ENCODE measurements at places on chromosomes 2 and 18.

DNA sequence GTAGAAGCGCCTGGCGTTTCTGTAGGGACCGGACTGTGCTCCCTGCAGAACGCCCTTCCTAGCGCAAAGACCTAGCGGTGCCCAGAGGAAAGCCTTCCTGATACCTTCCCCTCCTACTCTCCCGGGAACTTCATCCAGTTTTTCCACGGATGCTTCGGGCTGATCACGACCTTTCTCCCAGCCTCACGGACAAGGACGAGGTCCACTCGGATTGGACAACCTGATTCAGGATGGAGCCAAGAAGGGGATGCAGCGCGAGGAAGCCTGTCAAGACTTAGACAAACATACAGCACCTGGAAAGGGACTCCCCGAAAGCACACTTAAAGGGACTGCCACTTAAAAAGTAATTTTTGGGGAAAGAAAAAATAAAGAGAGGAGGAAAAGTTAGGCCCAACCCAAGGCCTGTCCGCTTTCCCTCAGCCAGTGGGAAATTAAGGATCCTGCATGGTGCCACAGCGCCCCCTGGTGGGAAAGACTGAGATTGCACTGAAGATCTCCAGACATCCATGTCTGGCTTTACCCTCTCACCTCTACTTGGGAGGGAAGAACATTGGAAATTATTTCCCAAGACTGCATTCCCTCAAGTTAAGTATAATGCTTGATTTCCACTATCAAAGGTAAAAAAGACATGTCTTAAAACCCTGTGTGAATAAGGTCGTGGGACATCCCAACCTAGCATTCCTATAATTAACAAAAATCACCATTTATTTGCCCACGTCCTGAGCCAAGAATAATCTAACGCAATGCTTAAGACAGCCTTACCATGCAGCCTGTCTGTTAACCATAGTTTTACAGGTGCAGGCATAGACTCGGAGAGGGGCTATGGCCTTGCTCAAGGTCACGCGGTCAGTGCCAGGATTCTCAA is 13.4 kb upstream of the COPS8 start:
- peaks cover 9% of the 10 kb centered on the region for H3K36me3 ChIP-seq
- no peak overlapping the region for H3K4me3 ChIP-seq
- H3K4me1 ChIP-seq, result no peaks in the 10 kb centered on the region
- H3K27me3 ChIP-seq, result no peaks in the 10 kb centered on the region

DNA sequence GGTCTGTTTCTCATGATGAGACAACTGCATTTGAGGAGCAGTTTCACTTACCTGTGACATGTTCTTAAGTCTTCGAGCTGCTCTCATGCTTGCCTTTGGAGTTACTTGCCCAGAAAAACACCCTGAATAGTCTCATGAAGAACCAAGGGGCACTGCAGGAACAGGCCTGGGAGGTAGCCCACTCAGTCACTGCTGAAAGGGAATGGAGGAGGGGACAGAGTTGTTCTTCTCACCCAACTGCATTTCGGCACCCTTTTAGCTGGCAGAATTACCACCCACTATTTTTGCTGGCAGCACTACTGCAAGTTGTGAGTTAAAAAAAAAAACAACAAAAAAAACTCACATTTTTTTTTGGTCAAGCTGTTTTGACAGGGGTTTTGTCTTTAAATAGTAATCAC is 181.9 kb downstream of the PTPRM start:
- H3K4me3 ChIP-seq, result no peak overlapping the region
- no peaks in the 10 kb centered on the region for H3K36me3 ChIP-seq
- no peak for DNase-seq
- no peak overlapping the region for H3K27ac ChIP-seq
- H3K4me1 ChIP-seq, result peaks cover 7% of the 10 kb centered on the region
- no peaks in the 10 kb centered on the region for H3K27me3 ChIP-seq

DNA sequence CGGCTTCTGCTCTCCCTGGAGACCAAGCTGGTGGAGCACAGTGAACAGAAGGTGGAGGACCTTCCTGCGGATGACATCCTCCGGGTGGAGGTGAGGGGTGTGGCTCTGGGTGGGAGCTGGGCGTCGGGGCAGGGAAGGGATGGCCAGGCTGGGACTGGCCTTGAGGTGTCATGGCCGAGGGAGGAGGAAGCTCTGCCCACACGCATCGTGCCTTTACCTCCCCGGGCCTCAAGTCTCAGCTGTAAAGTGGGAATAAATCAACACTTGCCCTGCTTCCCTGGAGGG is 98.2 kb downstream of the DYSF start:
- no peak overlapping the region for H3K27ac ChIP-seq
- no peak for DNase-seq
- H3K27me3 ChIP-seq, result peaks cover 12% of the 10 kb centered on the region

DNA sequence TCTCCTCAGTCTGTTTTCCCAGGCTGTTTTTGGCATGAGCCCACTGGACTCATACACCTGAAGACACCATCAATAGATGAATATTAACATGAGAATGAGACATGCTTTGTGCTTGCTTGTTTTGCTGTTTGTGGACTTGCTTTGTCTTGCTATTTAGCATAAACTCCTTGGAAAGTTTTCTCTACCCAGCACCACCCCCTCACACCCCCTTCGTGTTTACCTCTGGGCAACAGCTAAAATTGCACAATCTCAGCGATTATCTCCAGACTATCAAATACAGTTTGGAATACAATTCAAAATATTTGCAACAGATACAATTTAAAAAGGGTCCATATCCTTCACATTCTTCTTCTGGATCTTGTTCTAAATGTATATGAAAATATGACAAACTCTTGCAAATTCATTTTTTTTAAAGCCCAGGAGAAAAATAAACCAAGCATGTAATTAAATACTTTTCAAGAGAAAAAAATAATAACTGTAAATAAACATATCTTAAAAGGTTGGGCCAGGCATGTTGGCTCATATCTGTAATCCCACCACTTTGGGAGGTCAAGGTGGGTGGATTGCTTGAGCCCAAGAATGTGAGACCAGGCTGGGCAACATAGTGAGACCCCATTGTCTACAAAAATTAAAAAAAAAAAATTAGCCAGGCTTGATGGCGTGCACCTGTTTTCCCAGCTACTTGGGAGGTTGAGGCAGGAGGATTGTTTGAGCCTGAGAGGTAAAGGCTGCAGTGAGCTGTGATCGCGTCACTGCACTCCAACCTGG is 32.3 kb upstream of the PMAIP1 start:
- no peak overlapping the region for H3K27ac ChIP-seq
- no peak for DNase-seq
- H3K4me3 ChIP-seq, result no peak overlapping the region
- H3K27me3 ChIP-seq, result peaks cover 6% of the 10 kb centered on the region

GRCh38 chr2:239864247-239865058 is 160.7 kb downstream of the NDUFA10 start:
- no peak overlapping the region for H3K4me3 ChIP-seq
- H3K4me1 ChIP-seq, result peaks cover 6% of the 10 kb centered on the region
- no peaks in the 10 kb centered on the region for H3K27me3 ChIP-seq
- no peak overlapping the region for H3K27ac ChIP-seq
- DNase-seq, result no peak
- no peaks in the 10 kb centered on the region for H3K36me3 ChIP-seq
